IMR-90 (cell line): ENCODE measurements at places on chromosomes 2 and 18.

- DNase-seq = no peak
These were observed 41.6 kb upstream of the GORASP2 start for GRCh38 chr2:170887496-170887895.

DNA sequence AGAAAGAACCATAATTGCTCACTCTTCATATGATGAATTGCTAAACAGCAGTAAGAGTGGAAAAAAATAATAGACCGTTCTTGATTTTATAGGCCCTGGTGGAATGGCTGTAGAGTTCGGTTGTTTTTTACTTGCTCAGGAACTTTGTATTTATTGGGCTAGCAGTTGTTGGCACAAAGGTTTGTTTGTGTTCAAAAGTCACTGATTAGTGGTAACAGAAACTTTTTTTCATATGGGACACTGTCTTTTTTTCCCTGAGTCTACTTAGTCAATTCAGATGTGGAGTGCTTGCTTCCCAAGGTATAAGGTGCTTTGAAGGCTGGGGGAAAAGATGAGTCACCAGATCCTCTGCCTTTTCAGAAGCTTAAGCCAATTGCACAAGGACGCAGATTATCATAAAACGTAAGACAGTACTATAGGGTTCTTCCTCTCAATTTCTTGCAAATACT, 25.8 kb downstream of the PHLPP1 start:
- DNase-seq = peak; percentile 61

GRCh38 chr2:69340101-69340775, 46.8 kb downstream of the GFPT1 start:
- peak; percentile 56 for DNase-seq

DNA sequence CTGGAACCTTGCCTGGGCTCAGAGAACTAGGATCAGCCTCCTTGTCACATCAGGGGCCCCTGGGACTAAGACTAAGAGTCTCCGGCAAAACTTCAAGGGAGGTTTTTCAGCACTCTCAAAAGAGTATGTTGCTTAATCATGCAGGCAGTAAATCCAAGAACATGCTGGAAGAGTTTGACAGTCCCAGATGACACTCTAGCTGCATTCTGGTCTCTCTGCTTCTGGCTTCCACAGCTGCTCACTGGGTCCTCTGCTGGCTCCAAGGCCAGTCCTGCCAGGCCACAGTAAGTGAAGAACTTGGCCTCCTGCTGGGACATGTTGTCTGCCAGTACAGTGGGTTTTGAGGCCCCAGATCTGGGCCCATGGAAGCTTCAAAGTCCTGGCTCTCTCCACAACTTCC, 45.2 kb upstream of the IL1RL1 start:
- no peak for DNase-seq

DNA sequence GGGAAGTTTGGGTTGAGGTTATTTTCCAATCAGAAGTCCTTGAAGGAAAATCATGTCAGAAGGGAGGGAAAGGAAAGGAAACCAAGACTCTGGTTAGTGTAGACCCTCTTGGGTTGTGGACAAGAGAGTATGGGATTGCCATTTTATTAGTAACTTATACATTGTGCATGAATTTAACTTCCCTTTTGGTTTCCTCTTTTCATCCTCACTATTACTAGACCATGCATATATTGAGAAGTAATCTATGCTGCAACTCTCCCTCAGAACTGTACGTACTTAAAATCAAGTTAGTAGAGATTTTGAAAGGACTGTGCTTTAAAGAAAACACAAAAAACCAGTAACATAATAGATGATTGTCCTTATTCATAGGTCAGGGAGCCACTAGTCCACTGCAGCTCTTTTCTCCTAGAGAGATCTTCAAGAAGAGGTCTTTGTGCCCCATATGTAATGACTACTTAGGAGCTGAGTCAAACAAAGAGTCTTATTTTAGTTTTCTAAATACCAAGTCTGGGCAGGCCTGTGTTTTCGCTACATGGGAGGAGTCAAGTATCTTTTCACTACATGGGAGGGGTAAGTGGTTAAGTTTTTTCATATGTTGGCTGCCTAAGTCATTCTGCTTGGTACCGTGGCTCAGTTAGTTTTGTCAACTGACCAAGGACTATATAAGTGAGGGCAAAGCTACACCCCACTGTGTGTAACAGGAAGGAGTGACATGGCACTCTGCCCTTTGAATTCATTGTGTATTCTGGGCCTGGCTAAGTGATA, 25.2 kb upstream of the FAM117B start:
- no peak for DNase-seq

DNA sequence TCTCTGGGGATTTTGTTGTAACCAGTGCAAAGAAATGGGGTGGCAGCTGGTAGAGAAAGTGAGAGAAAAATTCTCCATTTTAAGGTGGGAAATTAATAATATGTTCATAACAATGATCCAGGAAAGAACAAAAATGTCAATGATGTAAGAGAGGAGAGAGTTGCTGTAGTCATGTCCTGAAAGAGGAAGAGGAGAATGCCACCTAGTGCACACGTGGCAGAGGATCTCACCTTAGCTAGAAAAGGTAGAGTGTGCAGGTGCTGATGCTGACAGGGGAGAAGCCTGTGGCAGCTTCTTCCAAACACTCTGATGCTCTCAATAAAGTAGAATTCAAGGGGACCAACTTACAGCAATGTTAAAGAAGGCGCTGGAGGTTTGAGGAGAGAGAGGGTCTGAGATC, 282.9 kb upstream of the PKDCC start:
- DNase-seq = no peak

- DNase-seq = peak; percentile 67
These were observed 189.5 kb downstream of the TFCP2L1 start for GRCh38 chr2:121095257-121096080.

GRCh38 chr2:3279236-3279960, 98.2 kb downstream of the EIPR1 start:
- DNase-seq = no peak

- DNase-seq = no peak
These were observed 176.0 kb downstream of the CTIF start for GRCh38 chr18:48714873-48715272.

GRCh38 chr18:6610466-6610865, 119.0 kb upstream of the ARHGAP28 start:
- no peak for DNase-seq

GRCh38 chr2:220129391-220129790, 502.0 kb downstream of the SLC4A3 start:
- DNase-seq = no peak

GRCh38 chr18:46431522-46432171, 225.4 kb downstream of the LOXHD1 start:
- no peak for DNase-seq

- no peak for DNase-seq
These were observed 34.2 kb downstream of the FAM178B start for GRCh38 chr2:96952016-96952750.

DNA sequence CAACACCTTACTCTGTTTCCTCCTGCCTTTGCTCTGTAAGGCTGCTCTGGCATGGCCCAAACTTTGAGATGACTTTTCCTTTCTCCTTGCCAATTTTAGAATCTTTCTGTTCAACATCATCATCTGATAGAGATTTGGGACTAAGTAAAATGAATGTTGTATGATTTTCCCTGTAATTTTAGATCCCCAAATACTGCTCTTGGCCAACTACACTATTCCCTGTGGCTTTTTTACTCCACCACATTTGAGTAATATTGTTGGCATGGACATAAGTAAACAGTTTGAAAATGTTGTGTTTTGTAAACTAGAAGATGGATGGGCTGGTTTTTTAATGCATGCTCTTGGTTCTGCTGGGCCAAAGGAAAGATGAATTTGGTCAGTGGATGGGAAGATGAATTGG, 12.1 kb downstream of the LTBP1 start:
- peak; percentile 33 for DNase-seq

GRCh38 chr2:1591978-1592907, 152.1 kb downstream of the PXDN start:
- DNase-seq = peak; percentile 77

DNA sequence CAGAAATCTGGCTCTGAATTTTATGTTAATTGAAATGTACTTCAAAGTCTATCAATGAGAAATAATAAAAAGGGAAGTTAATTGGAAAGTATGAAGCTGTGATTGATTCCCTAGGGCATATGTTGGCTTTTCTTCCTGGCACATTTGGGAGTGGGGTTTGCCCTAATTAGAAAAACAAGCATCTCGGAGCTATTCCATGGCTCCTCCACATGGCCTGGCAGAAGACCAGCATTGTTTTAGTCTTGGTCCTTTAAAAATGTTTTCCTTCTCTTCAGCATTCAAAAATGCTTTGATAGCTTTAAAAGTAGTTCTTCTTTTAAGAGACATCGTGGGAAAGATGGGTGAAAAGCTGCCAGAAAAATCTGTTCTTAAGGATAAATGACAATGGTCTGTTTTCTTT, 445.5 kb upstream of the PKDCC start:
- DNase-seq = no peak

GRCh38 chr2:99770876-99771275, 281.1 kb upstream of the REV1 start:
- DNase-seq = no peak

DNA sequence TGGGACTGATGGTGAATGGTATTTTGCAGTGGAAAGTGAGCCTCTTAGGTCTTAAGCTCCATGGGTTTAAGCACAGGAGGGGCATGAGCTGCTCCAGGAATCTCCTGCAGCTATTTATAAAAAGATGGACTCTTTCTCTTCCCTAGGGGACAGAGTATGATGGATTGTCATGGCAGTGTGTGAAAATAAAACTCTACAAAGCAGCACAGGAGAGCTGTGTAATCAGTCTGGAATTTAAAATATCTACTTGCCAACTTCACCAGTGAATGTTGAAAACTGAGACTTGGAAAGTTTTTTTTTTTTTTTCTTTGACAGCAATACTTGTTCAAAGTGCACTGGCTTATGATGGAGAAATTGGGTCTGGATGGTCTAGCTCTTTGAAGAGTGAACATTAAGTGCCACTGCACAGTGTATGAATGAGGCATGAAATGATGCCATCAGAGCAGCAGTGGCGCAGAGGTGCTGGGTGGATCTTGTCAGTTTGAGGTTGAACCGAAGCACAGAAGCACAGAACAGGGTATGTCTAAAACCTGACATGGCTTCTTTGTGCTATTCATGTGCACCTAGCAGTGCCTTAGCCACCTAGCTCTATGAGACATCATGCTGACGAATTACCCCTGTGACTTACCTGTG, 245.4 kb downstream of the PTPRM start:
- DNase-seq = peak; percentile 73

- no peak for DNase-seq
These were observed 158.6 kb upstream of the LTBP1 start for GRCh38 chr2:32788114-32788513.

- no peak for DNase-seq
These were observed 127.6 kb downstream of the MAPK4 start for GRCh38 chr18:50687491-50687890.

DNA sequence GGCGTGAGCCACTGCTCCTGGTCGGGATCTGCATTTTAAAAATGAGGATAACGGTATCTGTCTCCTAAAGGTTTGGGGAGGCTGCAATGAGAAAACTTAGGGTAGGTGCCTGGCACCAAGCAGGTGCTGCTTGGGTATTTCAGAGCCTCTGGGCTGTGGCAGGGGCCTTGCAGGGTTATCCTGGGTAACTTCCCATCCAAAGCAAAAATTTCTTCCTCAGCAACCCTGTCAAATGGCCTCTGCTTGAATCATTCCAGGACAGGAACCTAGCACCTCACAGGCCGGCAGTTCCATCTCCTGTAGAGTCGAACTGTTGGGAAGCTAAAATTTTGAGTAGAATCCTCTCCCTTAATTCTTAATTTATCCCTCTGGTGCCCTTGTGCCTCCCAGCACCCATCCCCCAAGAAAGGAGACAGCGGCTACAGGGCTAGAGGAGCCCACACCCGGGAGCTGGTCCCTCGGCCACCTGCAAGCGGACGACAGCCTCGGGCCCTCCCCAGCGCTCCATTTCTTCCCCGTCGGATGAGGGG, 868 bp downstream of the CGREF1 start:
- DNase-seq = no peak

DNA sequence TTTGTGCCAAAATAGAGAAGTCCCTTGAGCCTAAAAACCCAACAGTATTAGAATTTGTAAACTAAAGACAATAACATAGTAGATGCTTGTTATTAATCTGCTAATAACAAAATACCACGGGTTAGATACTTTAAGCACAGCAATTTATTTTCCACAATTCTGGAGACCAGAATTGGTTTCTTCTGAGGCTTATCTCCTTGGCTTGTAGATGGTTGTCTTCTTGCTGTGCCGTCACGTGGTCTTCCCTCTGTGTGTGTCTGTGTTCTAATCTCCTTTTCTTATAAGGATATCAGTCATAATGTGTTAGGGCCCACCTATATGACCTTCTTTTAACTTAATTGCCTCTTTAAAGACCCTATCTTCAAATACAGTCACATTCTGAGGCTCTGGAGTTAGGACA, 260.1 kb downstream of the CYRIA start:
- no peak for DNase-seq

DNA sequence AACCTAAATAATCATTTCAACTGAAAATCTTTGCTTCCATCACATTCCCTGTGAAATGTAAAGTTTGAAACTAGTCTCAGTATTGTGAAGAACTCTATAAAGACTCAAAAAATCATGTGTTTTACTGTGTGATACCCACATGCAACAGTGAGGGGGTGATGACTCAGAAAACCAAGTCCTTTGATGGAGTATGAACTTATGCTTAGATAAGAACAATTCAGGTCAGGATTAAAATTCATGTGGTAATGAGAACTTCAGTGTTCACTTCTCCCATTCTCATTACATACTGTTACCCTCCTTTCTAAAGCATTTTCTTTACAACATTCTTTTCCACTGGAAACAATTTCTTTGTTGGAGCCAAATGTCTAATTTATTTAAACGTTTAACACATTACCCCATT, 360.2 kb downstream of the FSIP2 start:
- DNase-seq = no peak

GRCh38 chr2:207126724-207127308, 38.9 kb downstream of the KLF7 start:
- DNase-seq = peak; percentile 57

- DNase-seq = no peak
These were observed 221.1 kb downstream of the INSIG2 start for GRCh38 chr2:118309257-118309945.

DNA sequence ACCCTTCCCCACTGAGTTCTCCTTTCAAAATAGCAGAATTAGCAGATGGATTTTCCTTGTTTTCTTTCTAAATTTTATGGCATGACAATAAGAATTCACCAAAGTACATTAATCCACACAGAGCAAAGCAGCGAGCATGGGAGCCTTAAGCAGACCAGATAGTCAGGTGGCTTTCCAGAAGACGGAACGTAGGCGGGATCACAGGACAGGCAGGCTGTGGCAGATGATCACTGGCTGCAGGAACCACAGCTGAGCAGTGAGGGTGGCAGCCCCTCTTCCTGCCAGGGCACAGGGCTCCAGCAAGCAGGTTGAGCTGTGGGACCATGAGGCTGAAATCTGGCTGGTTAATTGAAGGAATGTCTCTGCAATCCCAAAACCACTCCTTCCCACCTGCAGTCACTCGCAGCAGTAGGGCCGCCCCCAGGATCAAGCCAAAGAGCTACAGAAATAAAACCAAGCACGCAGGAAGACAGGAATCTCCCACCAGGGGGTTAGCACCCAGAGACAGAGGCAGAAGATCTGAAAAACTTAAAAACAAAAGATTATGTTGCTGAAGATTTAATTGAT, 259.9 kb downstream of the EIPR1 start:
- DNase-seq = no peak

DNA sequence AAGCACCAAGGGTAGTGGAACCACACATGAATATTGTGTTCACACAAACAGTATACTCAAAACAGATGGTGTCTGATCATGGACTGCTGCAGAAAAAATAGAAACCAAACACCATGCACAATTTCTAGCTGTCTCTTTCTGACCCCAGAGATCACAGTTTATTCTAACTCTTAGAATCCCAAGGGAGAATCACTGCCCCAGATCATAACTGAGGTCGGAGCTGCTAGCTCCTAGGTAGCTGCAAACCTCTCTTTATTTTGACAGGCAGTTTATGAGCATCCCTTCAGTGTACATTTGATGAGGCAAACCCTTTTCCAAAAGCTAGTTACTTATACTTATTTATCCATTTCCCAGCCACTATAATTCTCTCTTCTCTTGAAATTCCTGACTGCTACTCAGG, 439.1 kb upstream of the HNMT start:
- no peak for DNase-seq
